ENCODE measurements at places on chromosomes 2 and 18.

GRCh38 chr2:128362176-128362888 is 43.7 kb upstream of the HS6ST1 start:
- no peak for DNase-seq

DNA sequence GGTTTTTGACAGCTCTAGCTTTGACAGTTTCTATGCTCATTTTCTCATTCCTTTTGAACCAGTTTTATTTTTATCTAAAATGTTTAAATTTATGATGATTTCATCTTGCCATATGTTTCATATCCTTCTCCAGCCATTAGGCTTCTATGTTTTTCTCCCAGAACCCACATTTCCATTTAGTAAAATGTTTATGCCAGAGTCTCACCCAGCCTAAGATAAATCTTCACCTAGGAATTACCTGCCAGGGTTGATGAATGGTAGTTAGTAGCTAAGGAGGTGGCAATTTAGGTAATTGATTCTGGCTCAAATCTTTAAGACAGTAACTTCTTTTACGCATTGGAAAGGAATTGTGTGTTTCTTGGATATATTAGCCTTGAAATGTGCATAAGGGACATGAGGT is 83.6 kb downstream of the PRKRA start:
- no peak for DNase-seq

DNA sequence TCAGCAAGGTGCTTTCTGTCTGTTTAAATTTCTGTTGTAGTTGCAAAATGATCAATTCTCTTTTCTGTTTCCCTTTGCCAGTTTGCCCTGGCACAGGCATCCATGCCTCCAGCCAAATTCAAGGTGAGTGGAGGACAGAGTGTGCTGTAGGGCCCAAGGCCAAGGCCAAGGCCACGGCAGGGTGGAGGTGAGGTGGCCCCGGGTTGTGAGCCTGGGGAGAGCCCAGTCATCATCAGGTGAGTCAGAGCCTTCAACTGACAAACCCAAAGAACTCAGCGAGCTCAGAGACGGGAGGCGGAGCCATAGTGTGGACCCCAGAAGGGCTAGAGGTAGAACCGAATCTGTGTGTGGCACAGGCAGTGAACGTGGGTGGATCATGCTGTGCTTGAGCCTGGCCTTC is 55.7 kb downstream of the BCL2L11 start:
- no peak for DNase-seq

DNA sequence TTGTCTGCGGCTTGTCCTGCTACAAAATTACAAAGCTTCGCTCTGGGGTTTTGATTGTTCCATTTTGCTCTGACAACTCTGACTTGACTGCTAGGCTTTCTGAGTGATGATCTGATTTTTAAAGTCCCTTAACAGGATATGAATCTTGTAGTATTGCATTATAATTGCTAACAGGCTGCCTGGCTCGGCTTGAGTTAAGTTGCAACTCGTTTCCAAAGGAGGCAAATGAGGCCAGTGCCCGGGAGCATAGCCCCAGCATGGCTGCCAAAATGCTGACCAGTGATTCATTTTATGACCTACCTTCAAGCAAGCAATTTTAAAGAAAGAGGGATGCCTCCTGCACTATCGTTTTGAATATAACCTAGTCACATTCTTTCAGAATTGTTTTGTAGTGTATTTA is 135.4 kb downstream of the COL6A3 start:
- DNase-seq = peak; percentile 90

GRCh38 chr2:177129610-177130009 is 83.0 kb upstream of the HNRNPA3 start:
- DNase-seq = no peak

DNA sequence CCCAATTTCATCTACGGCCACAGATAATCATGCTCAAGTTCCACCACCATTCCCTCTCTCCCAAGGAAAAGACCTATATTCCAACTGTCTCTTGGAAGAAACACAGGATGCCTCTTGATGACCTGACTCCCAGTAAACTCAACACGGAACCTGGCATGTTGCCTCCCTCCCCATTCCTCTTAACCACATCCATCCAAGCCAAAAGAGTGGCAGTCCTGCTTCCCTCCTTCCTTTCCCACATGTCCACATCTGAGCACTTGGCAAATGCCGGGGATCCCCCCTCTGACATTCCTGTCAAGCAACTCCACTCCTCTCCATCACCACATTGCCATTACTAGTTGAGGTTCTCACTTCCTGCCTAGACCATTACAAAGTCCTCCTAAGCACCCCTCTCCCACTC is 49.4 kb downstream of the PID1 start:
- no peak for DNase-seq

DNA sequence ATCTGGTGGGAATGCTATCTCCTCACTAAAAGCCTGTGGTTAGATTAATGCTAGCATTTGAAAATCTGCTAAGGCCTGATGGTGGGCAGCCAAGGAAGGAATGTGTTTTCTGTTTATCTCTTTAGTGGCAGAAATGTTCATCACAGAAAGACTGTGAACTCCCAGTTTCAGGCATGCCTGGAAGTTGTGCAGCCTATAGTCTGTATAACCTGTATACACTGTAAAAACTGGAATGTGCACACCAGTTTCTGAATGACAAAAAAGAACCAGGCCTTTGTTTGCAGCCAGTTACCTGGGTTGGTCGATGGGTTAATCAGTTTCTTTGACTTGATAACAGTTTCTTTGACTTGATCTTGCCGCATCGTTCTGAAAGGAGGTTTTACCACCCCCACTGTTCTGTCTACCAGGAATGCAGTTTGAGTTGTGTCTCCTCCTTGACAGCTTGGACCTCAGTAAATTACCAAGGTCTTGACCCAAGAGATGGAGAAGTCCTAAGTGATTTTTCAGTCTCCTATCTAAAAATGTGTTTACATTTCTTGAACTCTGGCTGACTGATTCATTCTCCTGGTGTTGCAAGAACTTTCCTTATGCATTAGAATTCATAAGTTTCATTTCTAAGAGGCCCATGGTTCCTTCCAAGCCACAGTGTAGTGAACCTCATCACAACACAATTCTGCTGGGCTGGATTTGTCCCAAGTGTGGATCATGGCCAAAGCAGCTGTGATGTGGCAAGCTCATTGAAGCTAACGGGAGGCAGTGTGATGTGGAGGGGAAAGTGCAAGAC is 62.2 kb downstream of the KIAA2012 start:
- DNase-seq = peak; percentile 38

- DNase-seq = no peak
These were observed 4.8 kb downstream of the SPAG16 start for GRCh38 chr2:213288913-213289700.

GRCh38 chr2:196067088-196067382 is 1.6 kb downstream of the DNAH7 start:
- no peak for DNase-seq

- no peak for DNase-seq
These were observed 244.9 kb downstream of the SP3 start for GRCh38 chr2:173720306-173720705.

DNA sequence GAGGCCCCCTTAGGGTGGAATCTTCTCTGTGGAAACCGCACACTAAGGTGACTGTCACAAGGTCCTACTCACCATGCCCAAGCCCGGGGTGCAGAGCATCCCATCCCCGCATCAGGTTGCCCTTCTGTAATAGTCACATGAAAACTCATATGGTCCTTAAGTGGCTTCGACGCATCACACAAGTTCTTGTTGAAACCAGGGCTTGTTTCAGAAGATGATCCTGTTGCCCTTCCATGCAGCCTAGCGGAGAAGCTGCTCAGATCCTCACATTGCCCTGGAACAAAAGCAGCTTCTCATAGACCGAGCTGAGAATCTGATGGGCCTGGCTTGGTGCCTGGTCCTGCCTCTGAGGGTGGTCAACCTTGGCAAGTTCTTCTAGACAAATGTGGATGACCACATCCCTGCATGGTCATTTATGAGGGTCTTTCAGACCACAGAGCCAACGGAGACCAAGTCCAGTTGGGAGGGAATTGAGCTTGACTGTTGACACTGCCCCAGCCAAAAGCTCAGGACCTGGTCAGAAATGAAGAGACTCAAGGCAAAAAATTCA is 54.1 kb downstream of the PDCL3 start:
- no peak for DNase-seq

- peak; percentile 15 for DNase-seq
These were observed 230.3 kb downstream of the DYSF start for GRCh38 chr2:71683666-71684065.

- no peak for DNase-seq
These were observed 747.3 kb downstream of the ADCYAP1 start for GRCh38 chr18:1652018-1652417.

DNA sequence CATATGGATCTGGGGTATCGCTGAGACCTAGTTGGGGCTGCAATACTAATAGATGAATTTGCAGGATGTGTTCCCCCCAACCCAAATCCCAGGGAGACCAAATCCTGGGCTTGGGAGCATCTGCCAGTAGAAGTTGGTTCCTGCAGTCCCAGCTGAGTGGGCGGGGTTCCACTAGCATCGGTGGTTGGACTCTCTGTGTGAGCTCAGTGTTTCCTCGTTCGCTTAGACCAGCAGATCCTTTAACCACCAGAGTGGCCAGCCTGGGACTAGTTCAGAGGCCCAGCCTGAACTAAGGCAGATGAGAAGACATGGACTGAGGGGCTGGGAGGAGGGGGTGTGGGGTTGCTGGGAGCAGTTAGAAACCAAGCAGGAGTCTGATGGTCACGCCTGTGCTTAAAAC is 40.7 kb downstream of the PCARE start:
- no peak for DNase-seq

- DNase-seq = no peak
These were observed 238.6 kb upstream of the SLC8A1 start for GRCh38 chr2:40690525-40690924.

- no peak for DNase-seq
These were observed 76.7 kb downstream of the MRPS9 start for GRCh38 chr2:105114551-105114950.

- DNase-seq = no peak
These were observed 56.5 kb upstream of the TMEM247 start for GRCh38 chr2:46422717-46423394.

DNA sequence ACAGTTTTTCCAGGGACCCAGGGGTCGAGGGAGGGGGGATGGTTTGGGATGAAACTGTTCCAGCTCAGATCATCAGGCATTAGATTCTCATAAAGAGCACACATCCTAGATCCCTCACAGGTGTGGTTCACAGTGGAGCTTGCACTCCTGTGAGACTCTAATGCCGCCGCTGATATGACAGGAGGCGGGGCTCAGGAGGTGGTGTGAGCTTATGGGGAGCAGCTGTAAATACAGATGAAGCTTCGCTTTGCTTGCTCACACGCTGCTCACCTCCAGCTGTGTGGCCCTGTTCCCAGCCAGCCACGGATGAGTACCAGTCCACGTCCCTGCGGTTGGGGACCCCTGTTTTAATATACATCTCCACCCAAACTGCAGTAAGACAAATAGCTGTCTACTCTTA is 204.2 kb downstream of the AGAP1 start:
- no peak for DNase-seq

- no peak for DNase-seq
These were observed 36.6 kb downstream of the SCTR start for GRCh38 chr2:119487434-119488244.

DNA sequence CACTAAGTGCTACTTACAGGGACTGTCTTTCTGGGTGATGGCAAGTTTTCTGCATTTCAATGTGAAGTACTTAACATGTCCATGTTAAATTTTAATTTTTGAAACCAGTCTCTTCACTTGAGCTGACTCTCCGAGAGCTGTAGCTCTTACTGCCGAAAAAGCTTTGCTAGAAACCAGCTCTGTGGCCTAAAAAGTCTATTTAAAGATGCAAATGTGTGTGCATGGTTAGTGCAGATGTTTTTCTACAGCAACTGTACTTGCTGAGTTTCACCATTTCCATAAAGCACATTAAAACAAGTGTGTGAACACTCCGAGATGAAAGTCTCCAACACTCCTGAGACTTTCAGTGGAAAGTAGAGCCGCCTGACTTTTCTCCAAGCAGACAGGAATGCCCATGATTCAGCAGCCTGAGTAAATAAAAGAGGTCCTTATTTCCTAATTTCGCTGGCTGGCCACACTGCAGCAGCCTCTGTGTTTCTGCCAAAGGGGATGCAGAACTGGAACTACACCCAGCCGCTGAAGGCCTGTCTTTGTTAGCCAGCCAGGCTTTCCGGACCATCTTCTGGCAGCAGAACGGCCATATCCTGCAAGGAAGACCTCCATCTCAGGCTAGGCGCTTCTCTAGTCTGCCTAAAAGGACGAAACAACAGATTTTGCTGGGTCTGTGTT is 121.2 kb downstream of the ZNF521 start:
- peak; percentile 78 for DNase-seq

GRCh38 chr18:39521164-39521563 is 1955.6 kb upstream of the CELF4 start:
- no peak for DNase-seq

GRCh38 chr2:58700591-58700990 is 459.5 kb upstream of the FANCL start:
- DNase-seq = no peak

- DNase-seq = no peak
These were observed 1432.6 kb upstream of the TMEFF2 start for GRCh38 chr2:193627187-193627926.

DNA sequence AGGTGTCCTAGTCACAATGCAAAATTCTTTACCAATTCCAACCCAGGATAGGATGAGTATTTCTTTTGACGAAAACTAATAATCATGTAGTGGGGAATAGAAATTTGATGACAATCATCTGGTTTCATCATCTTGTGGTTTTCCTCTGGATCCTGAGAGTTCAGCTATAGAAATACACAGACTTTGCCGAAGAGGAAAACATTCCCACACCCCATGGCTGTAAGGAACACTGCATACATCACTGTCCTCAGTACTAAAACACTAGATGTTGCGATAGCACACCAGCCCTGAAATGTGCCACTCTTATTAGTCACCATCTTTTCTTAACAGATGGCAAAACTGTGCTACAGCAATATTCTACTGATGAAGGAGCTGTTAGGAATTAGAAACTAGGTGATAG is 29.4 kb downstream of the CERKL start:
- DNase-seq = no peak

GRCh38 chr2:132670496-132671150 is 618 bp upstream of the LYPD1 start:
- no peak for DNase-seq

DNA sequence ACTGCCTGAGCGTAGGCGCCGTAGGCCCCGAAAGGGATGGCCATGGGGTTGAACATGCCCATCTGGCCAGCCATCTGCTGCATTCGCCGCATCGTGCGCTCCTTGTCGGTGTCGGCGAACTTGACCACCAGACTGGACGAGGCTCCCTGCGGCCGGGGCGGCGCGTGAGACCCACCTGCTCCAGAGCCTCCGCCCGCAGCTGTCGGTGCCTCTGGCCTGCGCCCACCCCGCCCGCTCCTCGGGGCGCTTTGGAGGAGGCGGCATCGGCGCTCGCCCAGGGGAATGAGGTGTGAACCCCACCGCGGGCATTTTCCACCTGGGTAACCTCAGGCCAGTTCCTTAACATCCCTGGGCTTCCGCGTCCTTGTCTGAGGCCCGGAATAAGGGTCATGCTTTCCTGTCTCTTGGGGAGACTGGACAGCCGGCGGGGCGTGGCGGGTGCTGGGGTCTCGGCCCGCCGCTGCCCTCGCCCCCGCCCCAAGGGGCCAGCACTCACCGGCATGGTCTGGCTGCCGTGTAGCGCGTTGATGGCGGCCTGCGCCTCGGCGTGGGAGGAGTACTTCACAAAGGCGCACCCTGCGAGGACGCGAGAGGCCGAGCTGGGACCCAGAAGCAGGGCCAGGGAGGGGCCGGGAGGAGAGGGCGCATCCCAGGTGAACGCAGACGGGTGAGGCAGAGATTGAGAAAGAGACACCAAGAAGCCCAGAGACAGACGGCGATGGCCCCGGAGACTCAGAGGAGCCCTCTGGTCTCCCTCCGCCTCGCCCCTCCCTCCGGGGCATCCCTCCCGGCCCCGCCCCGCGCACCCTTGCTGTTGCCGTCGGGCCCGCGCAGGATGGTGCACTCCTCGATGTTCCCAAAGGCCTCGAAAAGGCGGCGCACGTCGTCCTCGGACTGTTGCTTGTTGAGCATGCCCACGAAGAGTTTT is 291.0 kb downstream of the CELF4 start:
- DNase-seq = no peak

Data from gastrocnemius medialis (tissue), 4 donors.